Ureter (tissue), 1 donor: ENCODE measurements at places on chromosomes 7 and 10.

- DNase-seq, result no peak
Observed at GRCh38 chr10:67385089-67385488, 310.9 kb downstream of the CTNNA3 start.

DNA sequence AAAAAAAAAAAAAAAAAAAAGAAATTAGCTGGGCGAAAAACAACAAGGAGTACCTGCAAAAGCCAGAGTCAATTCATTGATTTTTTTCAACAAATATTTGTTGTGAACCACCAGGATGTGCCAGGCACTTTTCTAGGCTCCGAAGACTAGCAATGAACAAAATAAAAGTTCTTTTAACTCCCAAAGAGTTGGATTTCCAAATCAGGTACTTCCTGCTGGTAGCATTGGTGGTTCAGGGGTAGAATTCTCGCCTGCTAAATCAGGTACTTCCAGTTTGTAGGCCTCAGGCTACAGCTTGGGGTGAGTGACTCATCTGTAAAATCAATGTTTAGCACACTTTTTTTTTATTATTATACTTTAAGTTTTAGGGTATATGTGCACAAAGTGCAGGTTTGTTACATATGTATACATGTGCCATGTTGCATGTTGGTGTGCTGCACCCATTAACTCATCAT is 10.9 kb downstream of the PPA1 start:
- peak; percentile 73 for DNase-seq

DNA sequence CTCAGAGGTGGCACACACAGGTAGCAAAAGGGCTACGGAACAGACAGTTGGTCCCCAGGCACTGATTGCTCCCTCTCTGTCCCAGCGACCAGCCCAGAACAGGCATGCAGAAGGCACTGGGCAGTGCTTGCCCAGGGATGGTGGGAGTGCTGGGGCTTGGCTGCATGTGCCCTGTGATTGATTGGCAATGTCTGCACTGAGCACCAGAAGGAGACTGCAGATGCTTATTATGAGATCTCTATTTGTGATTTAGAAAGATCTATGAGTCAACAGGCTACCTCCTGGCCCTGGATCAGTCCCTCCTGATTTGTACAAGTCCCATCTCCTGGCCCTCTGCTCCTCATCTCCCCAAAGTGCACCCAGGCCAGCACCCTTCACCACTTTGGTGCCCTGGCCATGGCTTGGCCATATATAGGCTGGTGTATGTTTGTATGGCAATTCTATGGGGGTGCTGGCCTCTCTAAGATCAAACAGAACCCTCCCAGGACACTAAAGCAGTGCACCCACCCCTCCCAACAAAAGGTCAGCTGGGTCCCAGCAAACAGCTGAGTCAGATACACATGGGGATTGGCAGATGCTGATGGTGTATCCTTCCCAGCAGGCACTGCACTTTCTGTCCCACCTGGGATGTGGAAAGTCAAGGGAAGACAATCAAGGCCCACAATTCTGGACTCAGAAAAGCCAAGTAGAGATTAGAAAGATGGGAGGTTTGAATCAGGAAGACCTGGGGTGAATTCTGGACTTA is 30.9 kb downstream of the CAMK2B start:
- peak; percentile 25 for DNase-seq

- no peak for DNase-seq
Observed at GRCh38 chr7:79308192-79308591, 145.3 kb downstream of the MAGI2 start.

- no peak for DNase-seq
Observed at GRCh38 chr7:2509298-2509906, 10.2 kb upstream of the LFNG start.

DNA sequence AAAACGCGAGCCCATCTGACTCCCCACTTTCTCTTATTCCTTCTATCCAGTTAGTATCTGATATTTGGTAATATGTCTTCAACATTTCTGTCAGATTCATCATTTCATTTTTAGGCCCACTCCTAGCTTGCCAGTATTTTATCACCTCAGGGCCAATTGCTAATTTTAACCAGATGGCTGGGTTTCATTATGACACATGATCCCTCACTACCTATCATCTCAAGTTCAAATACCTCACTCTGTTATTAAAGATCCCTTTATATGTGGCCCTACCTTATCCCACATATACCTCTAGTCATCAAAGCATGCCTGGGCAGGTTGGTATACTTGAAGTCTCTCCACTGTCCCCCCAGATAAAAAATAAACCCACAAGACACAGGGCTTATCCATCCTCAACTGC is 104.9 kb downstream of the RNLS start:
- no peak for DNase-seq

DNA sequence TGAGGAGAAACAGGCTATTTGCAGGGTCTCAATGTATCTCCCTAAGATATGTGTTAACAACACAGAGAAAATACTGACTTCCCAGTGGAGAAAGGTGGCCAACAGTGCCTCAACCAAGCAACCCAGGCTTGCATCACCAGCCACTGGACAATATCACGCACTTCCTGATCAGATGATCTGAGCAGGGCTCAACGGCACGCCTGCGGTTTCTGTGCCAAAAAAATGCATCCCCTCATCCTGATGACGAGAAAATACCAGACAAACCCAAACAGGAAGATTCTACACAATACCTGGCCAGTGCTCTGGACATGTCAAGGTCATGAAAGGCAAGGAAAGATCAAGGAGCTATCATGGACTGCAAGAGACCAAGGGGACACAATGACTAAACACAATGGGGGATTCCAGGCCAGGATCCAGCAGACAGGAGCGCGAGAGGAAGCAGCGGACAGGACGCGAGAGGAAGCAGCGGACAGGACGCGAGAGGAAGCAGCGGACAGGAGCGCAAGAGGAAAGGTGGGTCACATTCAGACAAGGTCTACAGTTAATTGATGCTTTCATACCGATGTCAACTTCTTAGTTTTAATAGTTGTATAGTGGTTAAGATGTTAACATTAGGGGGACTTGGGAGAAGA is 51.1 kb downstream of the GNA12 start:
- peak; percentile 35 for DNase-seq

- peak; percentile 72 for DNase-seq
Observed at GRCh38 chr7:17021205-17021604, 139.4 kb upstream of the AGR3 start.

GRCh38 chr10:44924261-44925040 is 13.3 kb downstream of the TMEM72 start:
- DNase-seq, result peak; percentile 25

GRCh38 chr10:124265776-124266467 is 152.8 kb downstream of the OAT start:
- DNase-seq, result no peak

GRCh38 chr7:24135003-24135817 is 148.8 kb upstream of the NPY start:
- no peak for DNase-seq

DNA sequence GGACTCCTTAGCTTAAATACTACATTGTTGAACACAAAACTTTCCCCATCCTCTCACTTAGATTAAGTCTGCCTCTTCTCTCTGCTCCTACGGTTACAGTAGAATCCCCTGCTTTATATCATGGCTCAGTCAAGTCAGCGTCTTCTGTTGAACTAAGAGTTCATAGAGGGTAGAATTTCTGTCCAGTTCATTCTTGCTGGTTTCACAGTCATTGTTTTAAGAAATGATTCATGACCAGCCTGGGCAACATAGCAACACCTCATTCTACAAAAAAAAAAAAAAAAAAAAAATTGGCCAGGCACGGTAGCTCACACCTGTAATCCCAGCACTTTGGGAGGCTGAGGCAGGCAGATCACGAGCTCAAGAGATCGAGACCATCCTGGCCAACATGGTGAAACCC is 3.7 kb upstream of the ZFYVE27 start:
- no peak for DNase-seq

GRCh38 chr7:102912742-102913141 is at the start of gene LRRC17:
LRRC17 (plus strand) TSS chr7:102913000; CDS start chr7:102933914, 20,914 bp downstream.
- DNase-seq, result no peak

DNA sequence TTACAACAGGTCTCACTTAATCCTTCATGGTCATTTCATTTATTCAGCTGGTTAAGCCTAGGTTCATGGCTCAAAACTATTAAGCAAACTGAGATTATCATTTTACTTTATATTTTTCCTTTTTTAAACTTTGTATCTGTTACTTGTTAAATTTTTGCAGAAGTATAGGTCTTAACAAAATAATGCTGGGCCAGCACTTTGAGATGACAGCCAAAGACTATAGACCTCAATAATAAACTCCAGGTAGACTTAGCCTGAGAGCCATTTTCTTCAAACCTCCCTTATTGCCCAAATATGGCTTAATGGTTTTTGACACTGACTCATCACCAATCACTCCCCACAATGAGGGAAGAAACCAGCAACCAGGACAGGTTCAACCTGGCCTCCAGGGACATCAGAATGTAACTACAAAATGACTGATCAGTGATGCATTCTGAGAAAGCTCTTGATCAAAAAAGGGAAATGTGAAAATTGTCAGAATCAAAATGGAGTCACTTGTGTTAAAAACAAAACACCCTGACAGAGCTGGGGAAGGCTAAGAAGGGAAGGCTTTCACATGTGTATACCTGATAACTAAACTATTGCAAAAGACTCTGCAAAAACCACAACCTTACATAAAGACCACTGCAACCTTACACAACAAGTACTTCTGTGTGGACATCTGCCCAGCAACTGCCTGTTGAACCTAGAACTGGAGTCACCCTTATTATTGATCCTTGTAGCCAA is 2.1 kb upstream of the CCDC126 start:
- DNase-seq, result no peak

- no peak for DNase-seq
Observed at GRCh38 chr10:93766918-93767317, 9.2 kb downstream of the LGI1 start.
